ENCODE measurements at places on chromosomes 5 and 9.

GRCh38 chr9:88574953-88575352 lies 40.0 kb downstream of the NXNL2 start:
- no peak for DNase-seq

- DNase-seq, result no peak
Measured at GRCh38 chr9:22913026-22913425, 466.4 kb downstream of the DMRTA1 start.

DNA sequence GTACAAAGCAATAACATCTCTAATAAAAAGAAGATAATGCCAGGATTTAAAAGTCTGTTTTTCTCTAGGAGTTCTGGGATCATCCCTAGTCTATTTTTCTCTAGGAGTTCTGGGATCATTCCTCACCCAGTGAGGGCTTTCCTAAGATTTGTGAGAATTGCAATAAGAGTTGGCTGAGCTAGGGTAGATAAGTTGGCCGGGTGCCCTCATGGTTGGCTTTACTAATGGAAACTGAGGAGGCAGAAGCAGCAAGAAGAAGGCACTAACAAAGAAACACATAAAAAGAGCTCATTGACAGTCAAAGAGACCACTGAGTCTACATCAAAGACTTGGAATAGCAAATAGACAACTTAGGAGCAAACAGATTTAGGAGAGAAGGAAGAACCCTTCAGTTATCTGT lies 4.2 kb downstream of the SLC1A3 start:
- DNase-seq, result no peak

DNA sequence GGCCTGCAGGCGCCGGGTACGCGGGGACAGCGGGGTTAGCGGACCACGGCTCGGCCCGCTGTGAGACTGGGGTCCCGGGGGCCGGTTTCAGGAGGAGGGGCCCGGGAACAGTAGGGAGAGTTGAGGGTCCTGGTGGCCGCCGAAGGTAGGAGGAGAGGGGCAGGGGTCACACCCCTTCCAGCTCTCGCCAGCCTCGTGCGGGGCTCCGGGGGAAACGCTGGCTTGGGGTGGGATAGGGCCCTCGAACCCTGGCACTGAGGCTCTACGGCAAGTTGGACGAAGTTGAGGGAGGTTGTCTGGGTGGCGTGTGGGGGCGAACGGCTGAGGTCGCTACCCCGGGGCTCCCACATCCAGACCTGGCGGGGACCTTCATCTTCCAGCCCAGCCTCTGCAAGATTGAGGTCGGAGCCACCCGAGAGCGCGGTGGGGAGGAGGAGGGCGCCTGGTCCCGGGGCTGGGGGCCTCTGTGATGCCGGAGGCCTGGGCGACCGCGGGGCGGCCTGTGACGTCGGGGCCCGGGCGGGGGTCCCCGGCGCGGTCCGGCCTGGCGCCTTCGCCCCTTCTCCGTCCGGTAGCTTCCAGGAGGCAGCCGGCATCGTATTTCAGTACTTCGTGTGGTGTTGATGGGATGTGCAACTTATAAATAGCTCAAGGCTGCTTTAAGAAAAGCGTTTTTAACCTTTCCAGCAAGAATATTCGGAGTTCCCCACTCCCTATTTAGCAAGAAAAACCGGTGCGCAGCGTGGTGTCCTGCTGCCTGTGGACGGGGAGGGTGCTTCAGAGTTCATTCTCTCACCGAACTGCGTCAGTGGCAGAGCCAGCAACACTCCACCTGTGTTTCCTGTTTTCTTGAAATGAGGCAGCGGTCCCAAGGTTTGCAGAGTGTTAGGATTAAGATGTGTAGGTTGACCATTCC lies 902 bp downstream of the HABP4 start:
- DNase-seq, result peak; percentile 39

All from activated naive CD4-positive, alpha-beta T cell treated with Interleukin-2 at 50 U/mL for 16 hours (primary cell).